Naive B cell (primary cell): ENCODE measurements at places on chromosomes 12 and 14.

DNA sequence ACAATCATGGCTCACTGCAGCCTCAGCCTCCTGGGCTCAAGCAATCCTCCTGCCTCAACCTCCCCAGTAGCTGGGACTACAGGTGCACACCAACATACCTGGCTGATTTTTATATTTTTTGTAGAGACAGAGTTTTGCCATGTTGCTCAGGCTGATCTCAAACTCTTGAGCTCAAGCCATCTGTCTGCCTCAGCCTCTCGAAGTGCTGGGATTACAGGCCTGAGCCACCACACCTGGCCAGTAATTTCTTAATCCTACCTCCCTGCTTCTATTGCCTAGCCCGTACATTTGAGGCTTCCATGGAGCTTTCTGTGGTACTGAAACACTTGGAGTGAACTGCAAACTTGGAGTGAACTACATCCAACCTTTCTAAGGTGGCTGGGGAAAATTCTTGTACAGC, 20.7 kb downstream of the SLC35E3 start:
- no peak for DNase-seq

GRCh38 chr12:6582196-6582595, 14.1 kb upstream of the NOP2 start:
- no peak for DNase-seq

GRCh38 chr14:39251547-39251946, 17.8 kb downstream of the MIA2 start:
- no peak for DNase-seq

GRCh38 chr12:14836336-14837210, 6.8 kb downstream of the ART4 start:
- DNase-seq: no peak

- no peak for DNase-seq
Observed at GRCh38 chr14:89902881-89903280, 51.6 kb downstream of the EFCAB11 start.

- DNase-seq: no peak
Observed at GRCh38 chr14:104929268-104930230, 4.9 kb downstream of the PLD4 start.

DNA sequence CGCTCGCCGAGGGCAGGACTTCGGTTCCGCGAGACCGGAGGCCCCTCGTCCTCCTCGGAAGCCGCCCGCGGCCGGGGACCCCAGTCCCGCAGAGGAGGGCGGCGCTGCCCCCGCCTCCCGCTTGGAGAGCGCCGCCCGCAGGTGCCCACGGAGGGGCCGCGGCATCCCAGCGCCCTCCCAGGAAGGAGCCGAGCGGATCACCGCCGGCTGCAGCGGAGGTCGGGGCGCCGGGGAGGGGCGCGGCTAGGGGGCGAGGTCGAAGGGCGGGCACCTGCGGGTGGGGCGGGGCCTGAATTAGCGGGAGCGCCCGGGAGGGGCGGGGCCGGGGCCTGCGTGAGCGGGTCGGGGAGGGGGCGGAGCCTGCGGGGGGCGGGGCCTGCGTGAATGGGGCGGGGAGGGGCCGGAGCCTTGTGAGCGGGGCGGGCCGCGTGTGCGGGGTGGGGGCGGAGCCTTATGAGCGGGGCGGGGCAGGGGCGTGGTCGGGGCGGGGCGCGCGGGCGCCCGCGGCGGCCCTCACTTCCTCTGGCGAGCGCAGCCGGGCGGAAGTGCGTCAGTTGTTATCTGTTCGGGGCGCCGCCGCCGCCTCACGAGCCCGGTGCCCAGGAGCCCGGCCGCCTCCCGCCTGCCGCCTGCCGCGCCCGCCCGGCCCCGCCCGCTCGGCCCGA, at the start of gene FBRSL1:
TSS of gene FBRSL1 (plus strand) at position 550 of the 665 bp plus-strand sequence.
- DNase-seq: peak; percentile 87

DNA sequence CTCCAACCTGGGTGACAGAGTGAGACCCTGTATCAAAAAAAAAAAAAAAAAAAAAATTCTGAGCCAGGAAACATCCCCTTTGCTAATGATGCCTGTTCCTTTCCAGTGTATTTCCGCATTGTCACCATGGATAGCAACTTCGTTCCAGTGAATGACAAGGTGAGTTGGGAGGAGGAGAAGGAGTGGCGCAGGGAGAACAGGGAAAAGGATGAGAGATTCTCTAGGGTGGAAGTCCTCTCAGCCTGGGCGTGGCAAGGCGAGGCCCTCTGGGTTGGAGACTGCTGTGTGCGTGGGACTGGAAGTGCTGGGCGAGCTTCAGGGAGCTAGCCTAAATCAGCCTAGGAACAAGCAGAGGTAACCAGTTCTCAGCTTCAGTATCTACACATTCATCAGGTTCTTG, 7.2 kb downstream of the A2ML1 start:
- DNase-seq: no peak

DNA sequence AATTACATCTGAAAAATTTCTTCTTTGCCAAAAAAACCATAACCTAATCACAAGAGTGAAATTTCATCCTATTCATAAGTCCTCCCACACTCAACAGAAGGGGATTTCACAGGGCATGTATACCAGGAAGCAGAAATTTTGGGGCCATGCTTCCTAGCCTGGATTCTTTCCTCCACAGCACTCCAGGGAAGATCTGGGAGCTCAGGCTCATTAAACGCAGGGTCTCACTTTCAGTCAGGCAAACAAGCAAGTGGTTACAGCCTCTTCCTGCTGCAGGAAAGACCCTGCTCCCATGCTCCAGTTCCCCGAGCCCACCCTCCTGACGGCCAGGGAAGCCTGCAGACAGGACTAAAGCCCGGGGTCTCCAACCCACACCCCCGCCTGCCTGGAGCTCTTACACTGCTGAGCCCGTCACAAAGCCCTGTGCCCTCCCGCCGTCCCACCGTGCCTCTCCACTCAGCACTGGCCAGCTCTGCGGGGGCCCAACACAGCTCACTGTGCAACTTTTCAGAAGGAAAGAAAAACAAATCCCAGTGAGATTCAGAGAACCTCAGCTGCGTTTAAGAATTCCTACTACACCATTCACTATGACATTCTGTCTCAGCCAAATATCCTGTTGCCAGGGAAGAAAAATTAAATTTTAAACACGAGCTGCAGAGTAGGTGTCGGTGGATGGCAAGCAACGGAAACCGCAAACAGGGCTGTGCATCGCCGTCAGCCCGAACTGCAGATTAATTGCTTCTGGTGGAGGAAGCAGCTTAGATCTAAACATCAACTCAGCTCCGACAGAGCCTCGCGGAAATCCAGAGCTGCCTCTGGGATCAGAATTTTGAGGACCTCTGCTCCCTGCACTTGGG, 106.7 kb upstream of the SFSWAP start:
- DNase-seq: no peak

GRCh38 chr14:104366931-104367865, 212.4 kb upstream of the C14orf180 start:
- no peak for DNase-seq

DNA sequence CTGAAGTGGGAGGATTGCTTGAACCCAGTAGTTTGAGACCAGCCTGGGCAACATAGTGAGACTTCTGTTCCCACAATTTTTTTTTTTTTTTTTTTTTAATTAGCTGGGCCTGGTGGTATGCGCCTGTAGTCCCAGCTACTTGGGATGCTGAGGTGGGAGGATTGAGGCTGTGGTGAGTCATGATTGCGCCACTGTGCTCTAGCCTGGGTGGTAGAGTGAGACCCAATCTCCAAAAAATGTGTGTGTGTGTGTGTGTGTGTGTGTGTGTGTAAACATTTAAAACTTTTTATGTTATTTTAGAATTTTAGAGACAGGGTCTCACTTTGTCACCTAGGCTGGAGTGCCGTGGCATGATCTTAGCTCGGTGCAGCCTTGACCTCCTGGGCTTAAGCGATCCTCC, 6.8 kb downstream of the PPP1R36 start:
- DNase-seq: no peak

GRCh38 chr14:44170556-44170955, 336.5 kb downstream of the FSCB start:
- no peak for DNase-seq

DNA sequence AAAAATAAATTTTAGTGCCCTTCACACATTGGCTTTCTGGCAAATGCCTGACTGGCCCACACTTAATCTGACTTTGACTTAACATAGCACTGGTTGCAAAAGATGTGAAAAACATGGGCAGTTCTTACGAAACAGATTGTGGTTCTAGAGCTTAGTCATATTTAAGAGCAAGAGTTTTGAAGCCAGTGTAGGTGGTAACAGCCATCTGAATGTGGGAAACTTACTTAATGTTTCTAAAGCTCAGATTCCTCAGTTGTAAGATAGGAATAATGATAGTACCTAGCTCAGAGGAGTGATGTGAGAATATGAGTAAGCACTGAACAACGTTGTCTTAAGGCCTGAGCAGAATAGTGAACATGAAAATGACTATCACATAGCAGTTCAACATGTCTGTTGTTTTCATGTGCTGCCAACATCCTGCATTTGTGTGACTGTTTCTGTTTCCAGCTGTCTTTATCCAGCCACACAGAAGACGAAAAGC, 262.7 kb downstream of the SYT1 start:
- DNase-seq: no peak

DNA sequence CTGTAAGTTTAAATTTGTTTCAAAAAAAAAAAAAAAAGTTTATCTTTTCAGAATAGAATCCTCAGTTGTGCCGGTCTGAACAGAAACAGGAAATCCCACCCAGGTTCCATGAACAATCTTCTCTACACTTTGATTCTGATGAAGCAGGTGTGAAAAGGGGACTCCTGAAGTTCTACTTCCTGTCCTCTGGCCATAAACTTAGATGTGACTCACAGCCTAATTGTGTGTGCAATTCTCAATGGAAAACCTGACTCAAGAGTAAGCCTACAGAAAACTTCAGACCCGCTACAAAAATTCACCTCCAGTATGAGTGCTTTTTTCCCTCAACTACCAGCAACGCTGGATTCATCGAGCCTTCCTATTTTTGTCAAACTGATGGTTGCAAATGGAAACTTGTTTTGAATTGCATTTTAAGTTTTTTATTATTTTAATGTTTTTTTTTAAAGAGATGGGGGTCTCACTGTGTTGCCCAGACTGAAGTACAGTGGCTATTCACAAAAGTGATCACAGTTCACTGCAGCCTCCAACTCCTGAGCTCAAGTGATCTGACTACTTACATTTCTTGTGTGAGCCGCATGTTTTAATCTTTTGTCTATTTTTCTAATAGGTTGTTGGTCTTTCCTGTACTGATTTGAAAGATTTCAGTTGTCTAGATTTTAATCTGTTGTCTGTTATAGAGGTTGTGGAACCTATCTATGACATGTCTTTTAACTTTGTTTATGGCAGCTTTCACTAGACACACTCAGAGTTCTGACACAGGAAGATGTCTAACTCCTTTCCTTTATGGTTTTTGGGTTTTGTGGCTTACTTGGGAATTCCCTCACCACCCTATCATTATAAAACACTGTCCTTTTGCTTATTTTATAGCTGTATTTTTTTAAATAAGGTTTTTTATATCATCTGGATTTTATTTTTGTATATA, 37.6 kb downstream of the ATG14 start:
- DNase-seq: no peak

GRCh38 chr14:106792543-106792942, 1266.2 kb downstream of the TMEM121 start:
- no peak for DNase-seq

DNA sequence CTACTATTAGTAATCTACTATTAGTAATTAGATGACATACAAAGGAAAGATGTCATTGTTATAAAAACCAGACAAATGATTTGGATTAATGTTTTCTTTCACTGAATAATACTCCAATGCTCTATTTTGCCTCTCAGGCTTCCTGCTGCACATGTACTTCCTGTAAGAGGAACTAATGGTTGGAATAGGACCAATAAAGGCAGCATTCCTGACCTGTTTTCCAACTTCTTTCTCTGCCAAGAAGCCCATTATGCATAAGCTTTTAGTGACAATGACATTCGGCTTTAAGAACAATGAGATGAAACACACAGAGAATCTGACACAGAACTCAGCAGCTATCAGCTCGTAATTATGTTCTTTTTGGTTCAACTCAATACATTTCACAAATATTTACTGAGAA, 5.2 kb upstream of the C12orf56 start:
- no peak for DNase-seq
